Fibroblast of lung (primary cell): ENCODE measurements at places on chromosomes 1 and 21.

DNA sequence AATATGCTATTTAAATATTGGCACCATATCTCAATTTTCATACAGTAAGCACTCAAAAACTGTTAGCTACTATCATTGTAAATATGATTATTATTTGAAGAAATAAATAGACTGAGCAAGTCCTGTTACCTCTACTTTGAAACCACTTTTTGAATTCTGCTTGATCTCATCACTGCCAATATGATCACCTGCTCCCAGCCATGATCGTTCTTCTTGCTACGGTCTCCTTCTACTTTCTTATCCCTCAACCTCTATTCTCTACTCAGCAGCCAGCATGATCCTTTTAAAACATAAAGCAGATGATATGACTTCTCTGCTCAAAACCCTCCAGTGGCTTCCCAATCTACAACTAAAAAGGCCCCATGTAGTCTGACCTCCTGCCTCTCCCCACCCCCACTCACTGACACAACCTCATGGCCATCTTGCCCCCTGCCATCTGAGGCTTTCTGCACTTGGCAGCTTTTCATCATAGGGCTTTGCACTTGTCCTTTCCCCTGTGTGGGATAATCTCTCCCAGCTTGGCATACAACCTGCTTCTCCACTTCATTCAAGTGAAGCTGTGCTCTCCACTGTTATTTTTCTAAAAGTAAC lies 27.2 kb downstream of the CD34 start:
- no peaks in the 10 kb centered on the region for H3K27me3 ChIP-seq
- no peak overlapping the region for H3K4me3 ChIP-seq
- no peaks in the 10 kb centered on the region for H3K36me3 ChIP-seq
- peaks cover 10% of the 10 kb centered on the region for H3K4me1 ChIP-seq
- no peak for DNase-seq

DNA sequence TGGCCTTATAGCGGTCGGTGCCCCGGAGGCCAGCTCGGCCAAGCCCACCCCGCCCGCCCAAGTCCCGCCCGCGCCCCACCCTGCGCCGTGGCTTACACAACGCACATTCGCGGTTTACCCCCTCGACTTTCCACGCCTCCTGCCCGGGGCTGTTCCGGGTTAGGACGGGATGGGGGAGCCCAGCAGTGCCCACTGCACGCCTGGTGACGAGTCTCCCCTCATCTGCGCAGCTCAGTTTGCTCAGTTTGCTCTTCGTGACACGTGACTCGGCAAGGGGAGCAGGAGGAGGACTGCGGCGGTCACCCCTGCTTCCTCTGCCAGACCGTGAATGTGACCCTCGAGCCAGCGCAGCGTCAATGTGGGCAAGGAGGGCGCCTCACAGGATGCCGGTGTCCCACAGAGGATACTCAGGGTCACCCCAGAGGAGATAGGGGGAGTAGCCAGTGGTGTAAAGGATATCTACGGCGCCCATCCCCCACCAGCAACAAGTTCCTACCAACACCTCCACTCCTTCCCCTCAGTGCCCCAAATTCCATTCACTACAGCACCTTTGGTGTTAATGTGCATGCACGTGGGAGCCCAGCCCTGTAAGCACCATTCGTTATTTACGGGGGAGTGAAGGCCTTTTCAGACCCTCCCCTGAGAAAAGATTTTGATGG lies 350 bp upstream of the S100A6 start:
- peaks cover 6% of the 10 kb centered on the region for H3K36me3 ChIP-seq
- H3K4me3 ChIP-seq, result peak overlapping the region; percentile 96
- DNase-seq, result peak; percentile 90
- H3K27me3 ChIP-seq, result no peaks in the 10 kb centered on the region
- H3K4me1 ChIP-seq, result peaks cover 20% of the 10 kb centered on the region

DNA sequence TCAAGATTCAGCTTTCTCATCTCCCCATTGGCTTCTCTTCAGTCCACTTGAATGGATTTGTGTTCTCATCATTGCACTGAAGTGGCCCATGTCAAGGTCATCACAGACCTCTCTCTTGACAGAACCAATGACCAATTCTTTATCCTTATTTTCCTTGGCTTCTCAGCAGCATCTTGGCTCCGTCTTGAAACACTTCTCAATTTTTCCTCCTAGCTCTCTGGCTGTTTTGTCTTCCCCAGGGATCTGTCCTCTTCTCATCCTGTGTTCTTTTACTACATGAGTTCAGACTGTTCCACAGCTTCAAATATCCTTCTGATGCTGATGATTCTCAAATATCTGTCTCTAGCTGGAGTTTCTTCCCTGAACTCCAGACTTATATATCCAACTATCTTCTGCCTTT lies 78.6 kb downstream of the COLGALT2 start:
- DNase-seq, result no peak
- H3K27me3 ChIP-seq, result no peaks in the 10 kb centered on the region
- peaks cover 2% of the 10 kb centered on the region for H3K4me1 ChIP-seq
- H3K4me3 ChIP-seq, result no peak overlapping the region
- H3K27ac ChIP-seq, result no peak overlapping the region
- no peaks in the 10 kb centered on the region for H3K36me3 ChIP-seq

DNA sequence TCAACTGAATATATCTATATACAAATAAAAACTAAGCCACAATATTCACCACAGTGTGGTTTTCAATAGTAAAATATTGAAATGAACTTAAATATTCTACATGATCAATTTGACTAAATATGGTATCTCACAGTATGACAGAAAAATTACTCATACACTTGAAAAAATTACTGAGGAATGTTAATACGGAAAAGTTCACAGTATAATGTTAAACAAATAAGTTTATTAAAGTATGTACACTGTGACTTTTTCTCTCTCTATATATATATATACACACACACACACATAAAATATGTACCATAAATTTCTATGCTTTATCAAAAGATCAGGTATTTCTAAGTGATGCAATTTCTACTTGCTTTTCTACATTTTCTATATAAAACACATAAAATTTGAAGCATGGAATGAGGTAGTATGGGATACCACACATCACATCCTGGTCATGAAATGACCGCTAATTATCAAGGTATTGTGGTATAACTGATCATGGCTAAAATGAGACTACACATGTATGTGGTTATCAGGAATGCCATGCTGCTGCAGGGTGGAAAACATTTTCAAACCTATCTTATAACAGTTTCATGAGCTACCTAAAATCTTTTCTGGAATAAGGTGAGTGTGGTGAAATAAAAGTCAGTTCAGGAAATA lies 102.3 kb downstream of the CDC42BPA start:
- H3K27ac ChIP-seq, result no peak overlapping the region
- no peaks in the 10 kb centered on the region for H3K36me3 ChIP-seq
- DNase-seq, result peak; percentile 59
- no peak overlapping the region for H3K4me3 ChIP-seq
- peaks cover 2% of the 10 kb centered on the region for H3K4me1 ChIP-seq

DNA sequence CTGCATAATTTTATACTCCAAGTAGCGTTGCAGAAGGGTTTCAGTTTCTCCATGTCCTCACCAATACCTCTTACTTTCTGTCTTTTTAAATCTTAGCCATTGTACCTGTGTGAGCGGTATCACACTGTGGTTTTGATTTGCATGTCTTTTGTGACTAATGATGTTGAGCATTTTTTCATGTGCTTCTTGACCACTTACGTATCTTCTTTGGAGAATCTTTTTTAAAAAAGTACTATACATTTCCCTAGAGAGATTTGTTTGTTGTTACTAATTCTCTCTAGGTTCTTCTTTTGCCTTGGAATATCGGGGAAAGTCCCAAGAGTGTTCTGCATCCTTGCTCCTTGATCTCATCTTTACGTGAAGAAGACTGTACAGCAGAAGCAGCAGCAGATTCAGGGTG lies 81.8 kb upstream of the WARS2 start:
- no peaks in the 10 kb centered on the region for H3K36me3 ChIP-seq
- DNase-seq, result no peak
- no peaks in the 10 kb centered on the region for H3K4me1 ChIP-seq
- no peak overlapping the region for H3K4me3 ChIP-seq

DNA sequence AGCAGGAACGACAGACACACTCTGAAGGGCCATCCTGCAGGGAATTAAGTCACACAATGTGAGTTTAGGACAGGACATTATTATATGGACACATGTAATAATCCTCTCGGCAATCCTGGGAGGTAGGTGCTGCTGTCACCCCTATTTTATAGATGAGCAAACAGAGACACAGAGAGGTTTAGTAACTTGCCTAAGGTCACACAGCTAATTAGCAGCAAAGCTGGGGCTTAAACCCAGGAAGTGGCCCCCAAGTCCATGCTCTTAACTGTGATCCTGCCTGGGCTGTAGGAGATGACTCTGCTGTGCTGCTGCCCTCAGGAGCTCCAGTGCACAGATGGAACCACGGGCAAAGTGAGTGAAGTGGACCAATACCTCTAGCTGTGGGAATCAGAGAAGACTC lies 660.0 kb downstream of the PTPRU start:
- no peaks in the 10 kb centered on the region for H3K4me1 ChIP-seq
- no peak overlapping the region for H3K4me3 ChIP-seq
- no peak overlapping the region for H3K27ac ChIP-seq
- H3K27me3 ChIP-seq, result no peaks in the 10 kb centered on the region
- H3K36me3 ChIP-seq, result no peaks in the 10 kb centered on the region

DNA sequence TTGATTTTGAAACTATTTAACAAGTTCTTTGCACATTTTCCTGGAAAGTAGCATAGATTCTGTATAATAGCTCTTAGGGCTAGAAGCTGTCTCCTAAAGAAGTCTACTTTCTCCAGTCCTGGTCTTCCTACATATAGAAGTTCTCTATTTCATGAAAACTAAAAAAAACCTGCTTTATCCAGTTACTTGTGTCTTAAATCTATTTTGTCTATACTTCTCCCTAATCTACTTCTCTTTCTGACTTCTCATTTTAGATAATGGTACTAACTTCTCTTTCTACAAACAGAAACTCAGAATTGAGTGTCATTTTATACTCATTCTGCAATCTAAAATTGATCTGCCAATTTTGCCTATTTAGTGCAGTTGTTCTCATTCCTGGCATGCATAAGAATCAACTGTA lies 28.7 kb downstream of the PDE4B start:
- no peaks in the 10 kb centered on the region for H3K27me3 ChIP-seq
- H3K36me3 ChIP-seq, result no peaks in the 10 kb centered on the region
- DNase-seq, result no peak
- H3K4me1 ChIP-seq, result peaks cover 13% of the 10 kb centered on the region

- DNase-seq, result no peak
- H3K27me3 ChIP-seq, result no peaks in the 10 kb centered on the region
- H3K4me3 ChIP-seq, result no peak overlapping the region
- peaks cover 27% of the 10 kb centered on the region for H3K4me1 ChIP-seq
- peak overlapping the region; percentile 2 for H3K27ac ChIP-seq
Measured at GRCh38 chr1:42937836-42938644, 20.6 kb downstream of the SLC2A1 start.

DNA sequence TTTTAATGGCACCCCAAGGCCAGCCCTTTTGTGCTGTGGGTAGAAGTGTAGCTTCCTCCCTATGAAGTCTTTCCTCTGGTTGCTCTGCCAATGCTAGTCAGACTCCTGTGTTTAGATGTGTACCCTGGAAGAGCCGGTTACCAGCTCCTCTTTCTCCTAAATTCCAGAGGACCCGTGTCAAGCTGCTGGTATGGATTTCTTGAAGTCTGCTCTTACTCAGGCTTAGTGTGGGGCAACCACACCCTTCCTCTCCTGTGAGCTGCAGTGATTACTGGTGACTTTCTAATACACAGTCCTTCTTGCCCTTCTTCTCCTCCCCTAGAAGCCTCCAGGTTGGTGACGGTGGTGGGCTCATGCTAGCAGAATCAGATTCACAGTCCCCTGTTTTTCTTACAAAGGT lies 74.1 kb upstream of the AKT3 start:
- H3K4me1 ChIP-seq, result peaks cover 19% of the 10 kb centered on the region
- H3K27ac ChIP-seq, result peak overlapping the region; percentile 73
- DNase-seq, result peak; percentile 51
- H3K36me3 ChIP-seq, result no peaks in the 10 kb centered on the region
- no peak overlapping the region for H3K4me3 ChIP-seq

DNA sequence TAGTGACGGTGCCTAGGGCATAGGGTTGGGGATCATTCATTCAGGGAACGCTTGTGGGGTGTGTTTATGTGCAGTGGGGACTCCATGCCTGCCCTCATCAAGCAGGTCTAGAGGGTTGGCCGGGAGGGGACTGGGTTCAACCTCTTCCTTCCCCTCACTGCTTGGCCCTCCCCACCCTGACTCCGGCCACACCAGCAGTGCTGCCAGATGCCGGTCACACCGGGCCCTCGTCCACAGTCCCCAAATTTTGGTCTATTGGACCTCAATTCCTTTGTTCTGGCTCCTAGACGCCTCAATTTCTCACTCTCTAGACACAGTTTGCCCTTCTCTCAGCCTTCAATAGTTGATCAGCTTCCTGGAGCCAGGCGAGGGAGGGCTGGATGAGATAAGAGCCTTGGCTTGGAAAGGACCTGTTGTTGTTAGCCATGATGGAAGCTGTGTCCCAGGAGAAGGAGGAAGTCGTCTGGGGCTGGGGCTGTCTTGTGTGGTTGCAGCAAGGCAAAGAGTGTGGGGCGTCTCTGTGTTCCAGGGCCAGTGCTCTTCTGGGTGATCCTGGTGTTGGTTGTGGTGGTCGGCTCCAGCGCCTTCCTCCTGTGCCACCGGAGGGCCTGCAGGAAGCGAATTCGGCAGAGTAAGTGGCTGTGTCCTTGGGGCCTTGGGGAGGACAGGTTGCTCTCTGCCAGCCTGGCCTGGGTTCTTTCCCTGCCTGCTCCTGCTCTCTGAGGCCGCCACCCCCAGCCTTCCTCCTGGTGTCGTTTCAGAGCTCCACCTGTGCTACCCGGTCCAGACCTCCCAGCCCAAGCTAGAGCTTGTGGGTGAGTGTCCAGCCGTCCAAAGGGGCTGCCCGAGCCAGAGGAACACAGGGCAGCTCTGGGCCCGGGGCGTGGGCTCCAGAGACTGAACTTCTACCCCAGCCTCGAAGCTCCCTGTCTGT lies 41.1 kb upstream of the TNFRSF1B start:
- DNase-seq, result no peak
- H3K27ac ChIP-seq, result no peak overlapping the region
- H3K4me3 ChIP-seq, result no peak overlapping the region
- no peaks in the 10 kb centered on the region for H3K27me3 ChIP-seq
- H3K4me1 ChIP-seq, result peaks cover 9% of the 10 kb centered on the region

GRCh38 chr1:27333717-27334279 lies 8.0 kb upstream of the SYTL1 start:
- H3K27me3 ChIP-seq, result no peaks in the 10 kb centered on the region
- DNase-seq, result no peak
- no peak overlapping the region for H3K4me3 ChIP-seq
- no peaks in the 10 kb centered on the region for H3K4me1 ChIP-seq
- peaks cover 25% of the 10 kb centered on the region for H3K36me3 ChIP-seq
- no peak overlapping the region for H3K27ac ChIP-seq

- no peak for DNase-seq
- no peak overlapping the region for H3K27ac ChIP-seq
- H3K36me3 ChIP-seq, result no peaks in the 10 kb centered on the region
- no peak overlapping the region for H3K4me3 ChIP-seq
- peaks cover 5% of the 10 kb centered on the region for H3K27me3 ChIP-seq
Measured at GRCh38 chr1:167465743-167466142, 52.6 kb downstream of the CD247 start.

- no peaks in the 10 kb centered on the region for H3K27me3 ChIP-seq
- H3K4me1 ChIP-seq, result peaks cover 2% of the 10 kb centered on the region
- H3K4me3 ChIP-seq, result peak overlapping the region; percentile 88
- H3K27ac ChIP-seq, result peak overlapping the region; percentile 92
Measured at GRCh38 chr1:207049974-207050391, 1.0 kb downstream of the YOD1 start.
